ENCODE measurements at places on chromosomes 3 and 15.

DNA sequence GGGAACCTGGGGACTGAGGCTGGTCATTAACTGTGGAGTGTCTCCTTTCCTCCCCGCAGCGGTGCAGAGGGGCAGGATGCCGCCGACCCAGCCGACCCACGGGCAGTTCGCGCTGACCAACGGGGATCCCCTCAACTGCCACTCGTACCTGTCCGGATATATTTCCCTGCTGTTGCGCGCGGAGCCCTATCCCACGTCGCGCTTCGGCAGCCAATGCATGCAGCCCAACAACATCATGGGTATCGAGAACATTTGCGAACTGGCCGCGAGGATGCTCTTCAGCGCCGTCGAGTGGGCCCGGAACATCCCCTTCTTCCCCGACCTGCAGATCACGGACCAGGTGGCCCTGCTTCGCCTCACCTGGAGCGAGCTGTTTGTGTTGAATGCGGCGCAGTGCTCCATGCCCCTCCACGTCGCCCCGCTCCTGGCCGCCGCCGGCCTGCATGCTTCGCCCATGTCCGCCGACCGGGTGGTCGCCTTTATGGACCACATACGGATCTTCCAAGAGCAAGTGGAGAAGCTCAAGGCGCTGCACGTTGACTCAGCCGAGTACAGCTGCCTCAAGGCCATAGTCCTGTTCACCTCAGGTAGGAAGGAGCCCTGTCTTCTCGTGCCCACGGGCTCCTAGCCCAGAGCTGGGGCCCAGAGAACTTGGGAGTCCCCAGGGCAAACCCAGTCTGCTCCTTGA, 3.7 kb downstream of the NR2F2 start:
- no peak for DNase-seq

- no peak for DNase-seq
Observed at GRCh38 chr15:64249406-64249805, 86.6 kb upstream of the PPIB start.

- DNase-seq, result no peak
Observed at GRCh38 chr3:77939726-77940125, 899.8 kb downstream of the ROBO2 start.

- no peak for DNase-seq
Observed at GRCh38 chr3:57505901-57506300, 38.2 kb downstream of the DNAH12 start.

- no peak for DNase-seq
Observed at GRCh38 chr3:72343078-72343477, 505.2 kb downstream of the SHQ1 start.

DNA sequence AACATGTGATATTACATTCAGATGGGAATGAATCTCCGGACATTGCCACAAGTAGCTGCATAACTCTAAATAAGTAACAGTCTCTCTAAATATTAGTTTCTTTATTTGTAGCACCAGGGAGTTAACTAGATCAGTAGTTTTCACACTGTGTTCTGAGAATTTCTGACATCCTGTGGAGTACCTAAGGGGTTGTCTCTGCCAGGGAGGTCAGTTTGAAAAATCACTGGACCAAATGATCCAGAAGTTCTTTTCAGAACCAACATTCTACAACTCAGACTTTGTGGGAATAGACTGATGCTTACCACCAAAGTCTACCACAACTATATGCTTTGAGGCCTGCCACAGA, 9.0 kb upstream of the ILDR1 start:
- DNase-seq, result no peak

DNA sequence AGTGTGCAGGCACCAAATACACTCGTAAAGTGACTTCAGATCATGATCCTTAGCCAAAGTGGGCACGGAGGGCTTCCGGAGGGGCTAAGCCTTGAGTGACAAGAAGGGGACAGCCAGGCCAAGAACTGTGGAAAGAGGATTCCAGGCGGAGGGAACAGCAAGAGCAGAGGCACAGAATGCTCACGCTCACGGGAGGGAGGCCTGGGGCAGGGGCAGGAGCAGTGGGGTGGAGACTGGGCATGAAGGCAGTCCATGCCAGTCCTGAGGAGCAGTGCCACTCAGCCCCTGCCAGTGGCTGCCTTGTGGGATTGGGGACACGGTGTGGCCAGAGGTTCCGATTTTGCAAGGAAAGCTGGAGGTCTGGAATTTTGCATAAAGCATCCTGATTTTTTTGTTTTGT, 36.0 kb downstream of the DNAJB8 start:
- no peak for DNase-seq

GRCh38 chr3:192727032-192727847, at the start of gene FGF12:
TSS of gene FGF12 (minus strand) at chr3:192727541.
- DNase-seq, result no peak

DNA sequence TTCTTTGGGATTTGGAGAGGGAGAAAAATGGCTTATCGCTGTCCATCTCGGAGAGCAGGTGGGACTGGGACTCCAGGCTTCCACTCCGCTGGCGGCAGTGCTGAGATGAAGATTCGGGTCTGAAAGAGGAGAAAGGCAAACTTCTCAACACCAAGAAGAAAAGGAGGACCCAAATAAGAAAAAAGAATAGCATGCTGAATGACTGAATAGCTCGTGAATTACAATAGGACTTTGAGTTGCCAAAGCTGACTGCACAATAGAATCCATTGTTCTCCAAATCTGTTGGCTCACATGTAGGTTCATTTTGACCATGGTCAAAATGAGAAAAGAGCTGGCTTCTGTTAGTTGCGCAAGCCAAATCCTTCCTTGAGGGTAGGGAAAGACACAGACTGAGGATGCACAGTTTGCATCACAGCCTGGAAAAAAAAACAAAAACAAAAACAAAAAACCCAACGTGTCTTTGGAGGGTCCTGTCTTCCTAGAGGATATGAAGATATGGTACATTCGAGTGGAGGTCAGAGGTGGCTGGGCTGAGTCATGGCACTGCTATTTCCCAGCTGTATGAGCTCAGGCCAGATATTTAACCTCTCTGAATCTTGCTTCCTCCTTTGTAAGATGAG, 59.3 kb upstream of the LMOD3 start:
- no peak for DNase-seq

- DNase-seq, result no peak
Observed at GRCh38 chr15:101097111-101097510, 154.7 kb downstream of the CHSY1 start.

DNA sequence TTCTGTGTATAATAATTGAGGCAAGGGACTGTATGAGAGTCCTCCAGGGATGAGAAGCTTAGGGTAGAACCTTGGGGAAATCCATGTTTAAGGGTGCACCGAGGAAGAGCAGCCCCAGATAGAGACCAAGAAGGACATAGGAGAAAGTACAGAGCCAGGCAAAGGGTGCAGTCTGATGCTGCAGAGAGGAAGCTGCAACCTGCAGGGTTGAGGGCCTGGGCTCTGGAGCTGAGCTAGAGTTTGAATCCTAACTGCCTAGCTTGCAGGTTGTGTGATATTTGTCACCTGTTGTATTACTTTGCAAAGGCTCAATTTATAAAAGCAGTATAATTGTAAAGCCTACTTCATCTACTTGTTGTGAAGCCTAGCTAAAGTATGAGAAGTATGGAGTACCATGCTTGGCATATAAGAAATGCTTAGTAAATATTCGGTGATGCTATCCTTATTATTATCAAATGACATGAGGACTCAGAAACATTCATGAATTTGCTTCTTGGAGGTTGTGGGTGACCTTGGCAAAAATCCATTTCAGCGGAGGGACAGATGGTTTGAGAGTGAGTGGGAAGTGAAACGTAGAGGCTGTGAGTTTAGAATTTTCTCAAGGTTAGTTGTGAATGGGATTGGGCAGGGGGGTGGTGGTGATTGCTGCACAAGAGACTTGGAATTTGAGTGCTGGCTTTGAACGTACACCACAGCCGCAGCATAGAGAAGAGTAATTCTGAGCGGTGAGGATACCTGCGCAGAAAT, 43.8 kb downstream of the PLCL2 start:
- no peak for DNase-seq

All from stimulated activated CD4-positive, alpha-beta T cell treated with anti-CD3 and anti-CD28 coated beads, Interleukin-1b, Interleukin-23, amount 100 ng/mL, for 1 hour (primary cell).